ENCODE measurements at places on chromosomes 12 and 14.

GRCh38 chr12:107277855-107278254 is 184.5 kb upstream of the CRY1 start:
- DNase-seq: peak; percentile 73

- no peak for DNase-seq
These were observed 1.2 kb downstream of the VWF start for GRCh38 chr12:6123258-6123657.

GRCh38 chr12:51753980-51754675 is 94.4 kb downstream of the FIGNL2 start:
- DNase-seq: no peak

DNA sequence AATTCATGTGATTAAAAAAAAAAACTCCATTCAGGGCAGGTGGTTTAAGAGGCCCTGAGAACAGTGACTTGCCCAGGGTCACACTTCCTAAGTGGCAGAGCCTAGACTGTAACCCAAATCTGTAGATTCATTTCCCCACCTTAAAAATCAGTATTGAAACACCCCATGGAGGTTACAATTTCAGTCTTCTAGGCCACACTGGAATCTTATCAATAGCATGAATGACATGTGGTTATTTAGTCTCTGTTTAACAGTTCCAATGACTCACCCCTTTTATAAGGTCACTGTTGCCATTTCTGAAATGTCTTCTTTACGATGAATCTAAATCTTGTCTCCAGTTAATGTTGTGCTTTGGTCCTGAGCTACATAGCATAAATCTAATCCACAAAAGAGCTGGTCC is 262.3 kb upstream of the GRIP1 start:
- no peak for DNase-seq

GRCh38 chr14:102777711-102778337 is 575 bp downstream of the TRAF3 start:
- DNase-seq: no peak

- no peak for DNase-seq
These were observed 86.5 kb downstream of the FLRT2 start for GRCh38 chr14:85616386-85616885.

DNA sequence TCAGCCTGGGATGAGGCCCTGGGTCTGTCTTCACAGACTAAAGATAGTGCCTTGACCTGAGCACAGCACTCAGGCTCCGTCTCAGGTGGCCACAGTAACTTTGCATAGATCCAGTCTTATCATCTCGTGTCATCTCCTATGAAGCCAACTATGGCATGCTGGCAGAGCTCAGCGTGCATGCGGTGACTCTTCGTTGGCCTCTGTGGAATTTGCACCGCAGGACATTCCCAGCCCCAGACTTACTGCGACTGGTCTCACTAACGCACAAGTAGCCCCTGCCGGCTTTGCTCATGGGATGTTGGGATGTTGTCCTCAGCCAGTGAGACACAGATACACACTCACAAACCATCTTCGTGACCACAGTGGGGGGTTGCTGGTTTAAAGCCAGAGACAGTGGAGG is 199.6 kb downstream of the CHST11 start:
- DNase-seq: peak; percentile 42

GRCh38 chr12:27981874-27982273 is 9.3 kb upstream of the PTHLH start:
- no peak for DNase-seq

DNA sequence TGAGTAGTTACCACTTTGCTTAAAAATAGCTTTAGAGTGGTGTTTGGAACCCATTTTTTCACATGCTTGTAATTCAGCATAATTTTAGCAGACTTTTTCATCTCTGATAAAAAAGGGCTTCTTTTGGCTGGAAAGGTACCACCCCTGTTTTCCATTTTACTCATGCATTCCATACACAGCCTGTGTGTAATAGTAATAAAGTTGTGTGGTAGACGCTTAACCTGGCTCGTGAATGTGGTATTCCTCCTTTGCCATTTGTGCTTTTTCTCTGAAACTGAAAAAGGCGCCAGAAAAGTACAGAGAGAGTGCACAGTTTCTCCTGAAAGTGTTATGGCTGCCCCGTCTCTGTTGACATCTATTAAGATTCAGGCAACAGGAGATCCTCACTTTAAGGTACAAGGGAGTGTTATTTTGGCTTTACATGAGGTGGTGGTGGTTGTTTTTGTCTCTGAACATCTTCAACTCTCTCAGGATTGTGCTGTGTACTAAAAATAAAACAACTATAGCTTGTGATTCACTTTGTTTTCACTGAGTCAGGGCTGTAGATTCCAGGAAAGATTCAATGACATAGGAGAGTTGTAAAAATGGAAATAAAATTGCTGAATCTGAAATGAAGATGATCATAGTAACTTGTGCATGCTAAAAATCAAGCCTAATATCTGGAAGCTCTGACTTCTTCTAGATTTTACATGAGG is 45.6 kb upstream of the MIS18BP1 start:
- DNase-seq: no peak

DNA sequence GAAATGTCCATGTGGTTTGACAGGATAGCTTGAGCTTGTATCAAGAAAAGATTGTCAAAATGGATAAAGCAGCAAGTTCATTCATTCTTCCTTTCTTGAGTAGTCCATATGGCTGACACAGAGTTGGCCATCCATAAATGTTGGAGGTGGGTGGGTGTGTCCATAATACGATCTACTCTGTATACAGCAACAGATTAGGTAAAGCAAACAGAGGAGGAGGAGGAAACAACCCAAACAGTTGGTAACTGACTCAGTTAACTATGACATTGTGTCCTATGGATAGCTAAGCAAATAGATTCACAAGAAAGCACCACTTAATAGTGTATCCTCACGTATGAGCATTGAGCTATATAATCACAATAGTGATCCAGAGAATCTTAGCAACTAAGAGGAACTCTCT is 144.0 kb downstream of the EGLN3 start:
- DNase-seq: no peak

DNA sequence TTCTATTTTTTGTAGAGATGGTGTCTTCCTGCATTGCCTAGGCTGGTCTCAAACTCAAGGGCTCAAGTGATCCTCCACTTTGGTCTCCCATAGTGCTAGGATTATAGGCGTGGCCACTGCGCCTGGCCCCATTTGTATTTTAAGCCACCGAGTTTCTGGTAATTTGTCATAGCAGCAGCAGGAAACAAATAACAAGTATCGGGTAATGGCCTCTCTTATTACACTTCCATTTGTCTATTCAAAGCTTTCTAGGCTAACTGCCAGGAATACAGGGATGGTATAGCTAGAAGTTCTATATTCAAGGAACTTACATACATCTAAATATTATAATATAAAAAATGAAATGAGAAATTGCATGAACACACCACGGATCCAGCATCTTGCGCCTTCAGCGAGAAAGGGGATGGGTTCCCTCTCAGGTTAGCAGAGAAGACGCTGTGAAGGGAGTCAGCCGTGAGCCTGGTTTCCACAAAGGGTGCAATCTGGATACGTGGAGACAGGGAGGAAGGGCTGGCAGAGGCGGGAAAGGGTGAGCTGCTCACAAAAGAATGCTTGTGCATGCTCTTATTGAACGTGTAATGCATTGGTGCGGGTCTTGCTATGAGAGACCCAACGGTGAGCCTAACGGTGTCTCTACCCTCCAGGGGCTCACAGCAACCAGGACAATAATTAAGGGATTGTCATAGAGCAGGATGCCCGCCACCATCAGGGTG is 9.5 kb downstream of the BDKRB1 start:
- no peak for DNase-seq

GRCh38 chr12:129459886-129460285 is 443.9 kb downstream of the TMEM132D start:
- no peak for DNase-seq

All from choroid plexus epithelial cell (primary cell).